Camera-type eye (tissue), 1 donor: ENCODE measurements at places on chromosomes 7 and 10. TPM values are rescaled to one million over a fixed set of nuclear protein-coding genes. Genes with fewer than 3 reads are reported as not detected.

MORN4 gene
- total RNA-seq, result 15.7 TPM

SUN3 gene
- not detected for total RNA-seq

CALML5 gene
- 3.3 TPM for total RNA-seq

AGAP4 gene
- total RNA-seq, result 28.4 TPM
